Testis (tissue), 5 donors: ENCODE measurements at places on chromosomes 6 and 20. TPM values are rescaled to one million over a fixed set of nuclear protein-coding genes. Genes with fewer than 3 reads are reported as not detected.

- no peak for DNase-seq
These were observed 107.6 kb downstream of the MBOAT1 start for GRCh38 chr6:20104696-20105095.

The CST2 gene
- 0.49 TPM for polyA plus RNA-seq

The EFCAB8 gene
- polyA plus RNA-seq: 6.3 TPM

DNA sequence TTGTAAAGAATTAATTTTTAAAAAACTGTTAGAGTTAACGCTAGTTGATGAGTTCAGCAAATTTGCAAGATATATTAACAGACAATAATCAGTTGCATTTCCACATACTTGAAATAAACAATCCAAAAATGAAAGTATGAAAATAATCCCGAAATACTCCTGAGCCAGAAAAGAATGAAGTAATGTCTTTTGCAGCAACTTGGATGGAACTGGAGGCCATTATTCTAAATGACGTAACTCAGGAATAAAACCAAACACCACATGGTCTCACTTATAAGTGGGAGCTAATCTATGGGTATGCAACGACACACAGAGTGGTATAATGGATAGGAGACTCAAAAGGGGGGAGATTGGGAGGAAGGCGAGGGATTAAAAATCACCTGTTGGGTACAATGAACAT lies 872.9 kb upstream of the GJE1 start:
- no peak for DNase-seq

DNA sequence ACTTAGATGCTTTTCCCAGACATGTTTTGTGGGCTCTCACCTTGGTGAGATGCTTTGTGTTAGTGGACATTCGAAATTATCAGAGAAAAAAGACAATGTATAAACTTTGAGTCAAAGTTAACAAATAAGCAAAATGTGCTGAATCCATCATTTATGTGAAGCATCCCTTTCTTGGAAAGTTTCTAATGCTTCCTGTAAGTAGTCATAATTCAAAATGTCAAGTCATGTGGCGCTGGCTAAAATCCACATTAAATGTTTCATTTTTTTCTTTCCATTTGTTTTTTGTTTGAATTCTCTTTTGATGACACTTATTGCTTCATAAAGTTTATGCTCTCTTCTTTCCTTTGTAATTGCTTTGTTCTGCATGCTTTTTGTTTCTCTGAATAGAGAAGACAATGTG lies 107.2 kb upstream of the CENPW start:
- DNase-seq: no peak

- DNase-seq: no peak
These were observed 70.9 kb downstream of the PACRG start for GRCh38 chr6:162798546-162799266.

The MLN gene
- polyA plus RNA-seq: not detected
